ENCODE measurements at places on chromosomes 7 and 10.
A peak's percentile ranks its signal among the peaks of the same experiment; 100 is the strongest.

GRCh38 chr7:43022008-43022407 is 89.8 kb downstream of the MRPL32 start:
- no peak for DNase-seq

- DNase-seq, result no peak
Measured at GRCh38 chr10:69100136-69100872, 12.4 kb downstream of the SRGN start.

DNA sequence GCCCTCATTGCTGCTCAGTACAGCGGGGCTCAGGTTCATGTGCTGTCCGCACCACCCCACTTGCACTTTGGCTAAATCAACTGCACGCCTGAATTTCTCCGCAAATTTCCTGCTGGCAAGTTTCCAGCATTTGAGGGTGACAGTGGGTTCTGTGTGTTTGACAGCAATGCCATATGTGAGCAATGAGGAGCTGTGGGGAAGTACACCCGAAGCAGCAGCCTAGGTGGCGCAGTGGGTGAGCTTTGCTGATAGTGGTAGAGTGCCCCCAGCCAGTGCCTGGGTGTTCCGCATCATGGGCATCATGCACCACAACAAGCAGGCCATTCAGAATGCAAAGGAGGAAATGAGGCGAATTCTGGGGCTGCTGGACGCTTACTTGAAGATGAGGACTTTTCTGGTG is 103.9 kb upstream of the POT1 start:
- peak; percentile 77 for DNase-seq

GRCh38 chr10:63197344-63198092 is 64.4 kb downstream of the NRBF2 start:
- DNase-seq, result no peak

DNA sequence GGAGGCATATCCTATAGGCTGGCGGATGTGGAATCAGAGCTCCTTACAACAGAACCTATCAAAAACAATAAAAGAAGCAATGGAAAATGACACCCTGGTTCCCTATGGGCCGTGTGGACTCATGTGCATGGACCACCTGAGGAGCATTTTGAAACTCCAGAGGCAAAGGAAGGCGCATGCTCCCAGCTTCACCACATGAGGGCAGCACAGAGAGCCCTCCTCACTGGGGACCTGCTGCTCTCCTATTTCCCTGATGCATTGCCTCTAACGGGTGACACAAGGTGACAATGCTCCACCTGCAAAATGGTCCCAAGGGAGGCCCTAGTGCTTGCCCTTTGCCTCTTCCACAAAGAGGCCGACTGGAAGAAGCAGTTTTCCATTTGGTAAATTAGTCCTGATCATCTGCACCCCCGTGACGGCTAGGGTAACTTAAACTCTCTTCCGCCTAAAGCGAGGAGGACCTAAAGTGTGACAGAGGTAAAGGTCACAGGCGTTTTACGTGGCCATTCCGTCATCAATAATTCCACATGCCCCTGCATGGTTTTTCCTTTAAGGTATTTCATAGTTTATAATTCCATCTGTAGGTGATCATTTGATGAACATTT is 67.7 kb downstream of the GPAM start:
- DNase-seq, result peak; percentile 11

GRCh38 chr10:94496010-94496409 is 49.6 kb upstream of the HELLS start:
- no peak for DNase-seq

GRCh38 chr7:151109094-151110048 is 23.1 kb downstream of the AGAP3 start:
- DNase-seq, result no peak

DNA sequence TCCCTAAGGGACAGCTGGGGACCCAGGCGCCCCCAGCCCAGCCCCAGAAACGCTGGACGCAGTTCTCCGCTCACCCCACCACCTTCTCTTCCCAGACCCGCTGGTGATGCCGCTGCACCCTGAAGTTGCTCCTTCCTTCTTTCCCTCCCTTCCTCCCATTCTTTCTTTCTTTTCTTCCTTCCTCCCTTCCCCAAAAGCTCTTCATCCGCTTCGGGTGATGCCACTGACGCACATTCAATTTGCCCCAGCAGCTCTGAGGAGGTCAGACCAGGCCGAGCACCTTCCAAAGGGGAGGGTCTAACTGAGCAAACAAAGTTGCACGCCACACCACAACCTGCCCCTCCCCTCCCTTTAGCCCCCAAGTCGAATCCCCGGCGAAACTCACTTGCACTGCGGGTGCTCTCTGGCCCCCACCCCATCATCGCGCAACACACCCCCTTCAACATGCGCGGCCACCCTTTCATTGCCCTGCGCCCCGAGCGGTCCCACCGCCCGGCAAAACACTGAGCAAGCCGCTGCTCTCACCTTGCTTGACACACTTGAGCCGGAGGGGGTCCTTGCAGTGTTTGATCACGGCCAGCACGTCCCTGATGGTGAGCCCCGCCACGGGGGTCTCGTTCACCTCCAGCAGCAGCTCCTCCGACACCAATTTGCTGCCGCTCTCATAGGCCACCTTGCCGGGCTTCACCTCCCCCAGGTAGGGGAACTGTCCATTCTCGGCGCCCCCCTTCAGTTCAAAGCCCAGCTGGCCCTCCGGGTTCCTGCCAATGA is 787 bp downstream of the MAGI2 start:
- DNase-seq, result no peak

- DNase-seq, result no peak
Measured at GRCh38 chr7:116229366-116229765, 19.0 kb downstream of the TES start.

DNA sequence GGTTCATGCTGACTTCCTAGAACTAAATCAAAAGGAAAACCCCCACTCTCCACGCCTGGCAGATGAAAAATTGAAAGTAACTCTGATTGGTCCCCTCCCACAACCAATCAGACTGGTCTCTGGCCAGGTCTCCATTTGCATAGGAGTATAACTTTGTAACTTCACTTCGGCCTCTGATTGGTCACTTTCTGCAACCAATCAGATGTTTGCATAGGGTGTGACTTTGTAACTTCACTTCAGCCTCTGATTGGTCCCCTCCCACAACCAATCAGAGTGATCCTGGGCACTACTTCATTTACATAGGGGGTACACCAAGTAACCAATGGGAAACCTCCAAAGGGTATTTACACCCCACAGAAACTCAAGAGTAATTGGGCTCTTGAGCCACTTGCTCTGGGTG is 306.6 kb upstream of the PFKP start:
- DNase-seq, result no peak

- no peak for DNase-seq
Measured at GRCh38 chr10:114021717-114022680, 21.7 kb upstream of the ADRB1 start.

GRCh38 chr10:131856441-131857094 is 44.2 kb upstream of the PPP2R2D start:
- DNase-seq, result no peak

DNA sequence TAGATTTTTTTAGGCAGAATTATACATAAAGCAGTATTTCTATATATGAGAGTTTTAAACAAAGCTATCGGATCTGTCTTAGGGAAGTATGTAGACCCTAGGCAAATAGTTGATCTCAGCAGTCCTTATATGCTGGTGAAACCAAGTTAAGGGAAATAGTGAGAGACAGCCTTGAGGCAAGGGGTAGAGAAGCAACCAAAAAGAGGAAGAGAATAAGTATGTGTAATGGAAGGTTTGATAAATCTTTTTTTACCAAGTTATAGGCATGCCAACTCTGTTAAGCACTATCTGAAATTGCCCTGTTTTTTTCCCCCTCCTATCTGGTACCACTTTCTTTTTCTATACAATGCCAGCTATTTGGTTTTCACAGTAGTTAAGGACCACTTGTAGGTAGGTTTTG is 19.9 kb downstream of the SPAG6 start:
- no peak for DNase-seq

DNA sequence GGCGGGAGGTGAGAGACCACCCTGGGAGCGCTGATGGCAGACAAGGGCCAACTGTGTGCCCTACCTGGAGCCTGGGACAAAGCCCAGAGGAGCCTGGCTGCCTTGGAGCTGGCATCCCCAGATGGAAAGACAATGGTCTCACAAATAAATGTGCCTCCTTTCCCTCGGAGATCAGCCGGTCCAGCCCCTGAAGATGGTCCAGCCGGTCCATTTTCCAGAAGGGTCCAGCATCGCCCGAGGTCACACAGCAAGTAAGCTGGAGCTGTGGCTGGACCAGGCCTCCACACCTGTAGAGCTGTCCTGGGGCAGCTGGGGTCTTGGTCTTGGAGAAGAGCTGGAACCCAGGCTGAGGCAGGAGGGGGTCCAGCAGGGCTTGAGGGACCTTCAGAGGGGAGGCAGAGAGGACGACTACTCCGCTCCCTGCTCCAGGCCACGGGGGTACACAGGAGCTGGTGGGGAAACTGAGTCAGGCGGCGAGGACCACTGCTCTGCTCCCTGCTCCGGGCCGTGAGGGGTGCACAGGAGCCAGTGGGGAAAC is 3.6 kb downstream of the ELFN1 start:
- DNase-seq, result no peak

DNA sequence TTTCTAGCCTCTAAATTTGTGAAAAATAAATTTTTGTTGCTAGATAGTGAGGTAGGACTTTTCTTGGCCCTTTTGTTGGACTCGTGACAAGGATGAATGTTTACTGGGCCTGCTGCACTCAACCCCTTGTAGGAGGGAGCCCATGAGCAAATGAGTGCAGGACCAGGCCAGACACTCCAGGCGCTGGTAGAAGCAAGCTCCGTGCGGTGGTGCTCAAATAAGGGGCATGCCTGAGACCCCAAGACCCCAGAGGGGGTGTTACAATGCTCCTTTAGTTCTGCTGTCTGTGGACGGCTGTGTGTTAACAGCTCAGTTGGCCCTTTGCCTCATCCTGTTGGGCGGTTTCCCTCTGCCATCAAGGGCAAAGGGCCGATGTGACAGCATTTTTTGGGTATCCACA is 1195.3 kb upstream of the PHF14 start:
- no peak for DNase-seq

GRCh38 chr10:112332509-112333228 is 41.2 kb upstream of the ACSL5 start:
- DNase-seq, result no peak

GRCh38 chr7:144622745-144623144 is 213.1 kb downstream of the TPK1 start:
- DNase-seq, result peak; percentile 57

- peak; percentile 32 for DNase-seq
Measured at GRCh38 chr7:36473454-36474282, 84.0 kb downstream of the ANLN start.

- peak; percentile 2 for DNase-seq
Measured at GRCh38 chr7:27745064-27745583, 5.2 kb downstream of the TAX1BP1 start.

GRCh38 chr7:120741371-120742042 is 116.4 kb downstream of the TSPAN12 start:
- peak; percentile 56 for DNase-seq

DNA sequence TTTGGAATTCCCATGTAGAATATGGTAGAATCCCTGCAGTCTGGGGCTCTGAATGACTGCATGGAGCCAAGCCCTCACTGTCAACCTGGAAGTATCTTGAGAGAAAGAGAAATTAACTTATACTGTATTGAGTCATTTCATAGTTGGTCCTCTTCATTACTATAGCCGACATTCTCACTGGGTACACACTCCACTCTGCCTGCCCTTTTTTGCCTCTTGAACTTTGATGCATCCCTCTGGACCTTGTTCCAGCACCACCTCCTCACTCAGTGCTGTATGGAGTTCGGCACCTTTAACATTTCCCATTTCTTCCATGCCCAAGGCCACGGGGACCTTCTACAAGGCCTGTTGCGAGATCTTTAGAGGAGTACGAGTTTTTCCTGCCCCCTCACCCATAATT is 4.6 kb upstream of the ARHGAP22 start:
- no peak for DNase-seq

DNA sequence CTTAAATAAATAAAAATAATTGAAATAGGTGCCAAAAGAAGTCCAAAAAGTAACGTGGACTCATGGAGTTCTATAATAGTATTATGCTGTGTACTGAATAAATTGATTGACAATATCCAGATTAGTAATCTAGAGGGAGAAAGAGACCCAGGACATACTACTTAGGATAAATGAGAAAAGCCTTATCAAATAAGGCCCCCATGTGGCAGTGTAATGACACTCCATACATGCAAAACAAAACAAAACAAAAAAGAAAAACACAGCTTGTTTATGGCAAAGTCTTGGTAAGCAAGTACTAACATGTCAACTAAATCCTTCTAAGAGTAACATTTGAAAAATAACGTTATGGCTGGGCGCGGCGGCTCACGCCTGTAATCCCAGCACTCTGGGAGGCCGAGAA is 3.6 kb upstream of the RUNDC3B start:
- DNase-seq, result no peak

DNA sequence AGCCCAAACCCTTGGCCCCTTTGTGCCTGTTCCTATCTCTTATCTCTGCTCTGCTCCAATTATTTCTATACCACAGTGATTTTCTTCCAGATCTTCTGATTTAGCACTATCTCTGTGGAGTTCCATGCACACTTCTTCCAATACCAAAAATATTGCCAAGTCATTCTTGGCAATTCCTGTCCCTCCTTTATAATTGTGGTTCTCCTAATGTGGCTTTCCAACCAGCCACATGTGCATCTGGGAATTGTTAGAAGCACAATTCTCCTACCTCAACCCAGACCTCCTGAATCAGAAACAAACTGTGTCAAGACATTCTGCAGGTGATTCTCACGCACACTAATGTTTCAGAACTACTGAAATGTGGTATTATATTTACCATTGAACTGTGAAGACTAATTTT is 447.8 kb upstream of the IGFBP3 start:
- DNase-seq, result no peak

- no peak for DNase-seq
Measured at GRCh38 chr10:34078745-34079470, 736.2 kb downstream of the PARD3 start.

- no peak for DNase-seq
Measured at GRCh38 chr7:38413784-38414183, 140.3 kb upstream of the TARP start.

- no peak for DNase-seq
Measured at GRCh38 chr7:127974446-127975035, 56.7 kb downstream of the LRRC4 start.

DNA sequence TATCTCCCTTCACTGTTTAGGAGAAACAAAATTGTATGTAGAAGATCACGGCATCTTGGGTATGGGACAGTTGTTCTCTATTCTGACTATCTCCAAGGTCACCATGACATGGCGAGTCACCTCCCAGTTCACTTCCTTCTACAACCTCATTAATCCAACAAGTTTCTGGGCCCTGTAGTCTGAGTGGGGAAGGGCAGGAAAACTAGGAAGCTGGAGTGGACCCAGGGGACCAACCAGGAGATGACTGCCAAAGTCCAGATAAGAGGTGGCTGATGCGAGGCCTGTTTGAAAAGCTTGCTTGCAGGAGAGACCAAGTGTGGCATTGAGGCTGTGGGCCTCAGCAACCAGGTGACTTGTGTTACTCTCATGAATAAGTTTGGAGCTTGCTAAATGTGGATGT is 584.9 kb downstream of the TNS3 start:
- no peak for DNase-seq

GRCh38 chr10:122510736-122511135 is 49.4 kb downstream of the HTRA1 start:
- DNase-seq, result no peak

- no peak for DNase-seq
Measured at GRCh38 chr10:45374350-45375052, 485 bp downstream of the ALOX5 start.

GRCh38 chr10:100985336-100985735 is 2.0 kb downstream of the MRPL43 start:
- no peak for DNase-seq

GRCh38 chr7:98654524-98655272 is 37.6 kb downstream of the NPTX2 start:
- no peak for DNase-seq

All from NCI-H2081 (cell line).